CD4-positive, alpha-beta T cell treated with Interleukin-1 beta for 1 hour (primary cell): ENCODE measurements at places on chromosomes 7 and 10.

- no peak for DNase-seq
Observed at GRCh38 chr7:149050941-149051340, 22.6 kb upstream of the PDIA4 start.

- no peak for DNase-seq
Observed at GRCh38 chr7:110573862-110574528, 516.9 kb upstream of the LRRN3 start.

GRCh38 chr7:17646253-17646956 lies 293.9 kb downstream of the SNX13 start:
- no peak for DNase-seq

DNA sequence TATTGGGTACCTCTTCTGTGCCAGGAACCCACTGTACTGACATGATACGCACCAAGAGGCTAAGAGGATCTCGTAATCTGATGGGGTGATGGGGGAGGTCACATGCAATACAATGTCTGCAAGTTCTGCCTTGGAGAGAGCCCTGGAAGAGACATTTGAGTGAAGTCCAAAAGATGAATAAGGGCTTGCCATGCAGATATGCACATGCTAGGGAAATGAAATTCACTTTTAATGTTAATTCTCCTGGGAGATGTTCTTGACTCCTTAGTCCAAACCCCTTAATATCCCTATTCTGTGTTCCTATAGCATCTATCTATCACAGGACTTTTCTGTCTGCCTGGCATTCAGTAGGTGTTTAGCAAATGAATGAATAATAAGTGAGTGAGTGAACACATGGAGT lies 54.0 kb upstream of the GLCCI1 start:
- DNase-seq = no peak

- no peak for DNase-seq
Observed at GRCh38 chr7:100384628-100385294, 11.5 kb downstream of the PILRA start.

DNA sequence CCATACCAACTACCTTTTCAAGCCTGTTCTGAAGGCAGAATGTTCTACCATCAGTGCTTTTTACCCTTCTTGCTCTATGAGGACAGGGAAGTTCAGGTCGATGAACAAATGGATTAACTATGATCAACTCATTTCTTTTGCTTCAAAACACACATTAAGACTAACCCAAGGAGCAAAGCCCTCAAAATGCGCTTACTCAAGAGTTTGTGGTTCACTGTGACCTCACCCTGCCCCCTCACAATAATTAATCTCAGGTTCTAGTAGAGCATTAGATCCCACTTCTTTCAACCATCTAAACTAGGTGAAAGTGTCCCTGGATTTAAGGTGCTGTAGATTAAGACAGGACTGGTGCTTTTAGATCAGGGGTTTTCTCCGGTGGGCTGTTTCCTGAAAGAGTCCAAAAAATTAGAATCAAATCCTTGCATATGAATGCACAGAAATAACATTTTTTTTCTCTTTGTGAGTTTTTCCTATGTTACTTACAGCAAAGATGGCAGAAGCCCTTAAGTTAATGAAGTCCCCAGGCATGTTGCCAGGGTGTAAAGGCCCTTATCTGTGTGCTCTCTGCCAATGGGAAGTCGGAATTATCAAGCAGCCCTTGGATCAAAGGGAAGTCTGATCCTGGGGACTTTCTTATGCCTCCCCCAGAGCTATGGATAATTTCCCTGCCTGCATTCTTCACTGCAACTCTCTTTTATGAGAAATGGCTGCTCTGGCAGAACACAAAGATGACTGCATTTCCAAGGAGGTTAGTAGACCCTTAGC lies 205.5 kb upstream of the STK17A start:
- no peak for DNase-seq

GRCh38 chr10:72746426-72747363 lies 54.8 kb downstream of the MCU start:
- no peak for DNase-seq

- no peak for DNase-seq
Observed at GRCh38 chr7:159128767-159129166, 15.9 kb downstream of the VIPR2 start.

DNA sequence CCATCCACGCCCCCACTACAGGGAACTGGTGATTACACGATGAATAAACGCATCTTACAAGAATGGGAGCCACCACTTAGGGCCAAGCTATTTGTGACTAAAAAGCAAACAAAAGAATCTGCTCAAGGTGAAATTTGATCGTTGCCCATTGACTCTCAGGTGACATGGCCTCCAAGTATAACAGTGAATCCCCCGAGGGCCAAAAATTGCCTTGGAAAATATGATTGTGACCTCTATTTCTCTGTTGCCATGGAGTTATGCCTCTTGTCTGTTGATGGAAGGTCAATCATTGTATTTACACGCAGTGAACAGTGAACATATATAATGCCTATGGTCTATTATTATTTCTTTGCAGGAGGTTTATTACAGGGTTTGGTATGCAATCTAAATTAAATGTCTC lies 282.3 kb downstream of the KLF6 start:
- DNase-seq = no peak

- no peak for DNase-seq
Observed at GRCh38 chr10:68543004-68543918, 15.9 kb upstream of the SLC25A16 start.

- no peak for DNase-seq
Observed at GRCh38 chr10:132558516-132559413, 21.2 kb downstream of the INPP5A start.

GRCh38 chr10:51242393-51242792 lies 168.1 kb downstream of the PRKG1 start:
- DNase-seq = no peak

DNA sequence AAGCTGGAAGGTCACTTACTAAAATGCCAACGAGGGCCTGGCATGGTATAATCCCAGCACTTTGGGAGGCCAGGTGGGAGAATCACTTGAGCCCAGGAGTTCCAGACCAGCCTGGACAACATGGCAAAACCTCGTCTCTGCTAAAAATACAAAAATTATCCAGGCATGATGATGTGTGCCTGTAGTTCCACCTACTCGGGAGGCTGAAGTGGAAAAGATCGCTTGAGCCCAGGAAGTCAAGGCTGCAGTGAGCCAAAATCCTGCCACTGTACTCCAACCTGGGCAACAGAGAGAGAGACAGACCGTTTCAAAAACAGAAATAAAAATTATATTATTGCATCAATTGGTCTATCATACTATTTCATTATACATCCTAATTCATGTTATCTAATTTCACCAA lies 18.1 kb upstream of the FAM53B start:
- DNase-seq = no peak

- DNase-seq = no peak
Observed at GRCh38 chr10:93344691-93345090, 137.4 kb downstream of the MYOF start.

DNA sequence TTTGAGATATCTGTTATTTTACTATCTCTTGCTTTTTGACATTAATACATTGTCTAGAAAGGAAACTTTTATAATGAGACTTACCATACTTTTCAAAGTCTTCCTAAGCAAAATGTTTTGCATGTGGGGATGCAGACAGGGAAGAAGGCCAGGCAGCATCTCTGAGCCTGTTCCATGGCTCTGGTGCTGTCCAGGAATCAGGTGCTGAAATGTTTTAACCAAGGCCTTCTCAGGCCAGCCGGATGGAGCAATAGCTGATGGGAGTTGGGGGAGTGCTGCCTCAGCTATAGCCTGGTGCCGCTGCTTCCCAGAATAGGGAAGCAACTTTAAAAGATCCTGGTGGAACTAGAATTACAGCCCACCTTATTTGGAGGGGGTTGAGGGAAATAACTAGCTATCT lies 38.5 kb downstream of the CRTAC1 start:
- DNase-seq = no peak

- DNase-seq = no peak
Observed at GRCh38 chr7:153675131-153675530, 377.1 kb upstream of the DPP6 start.

DNA sequence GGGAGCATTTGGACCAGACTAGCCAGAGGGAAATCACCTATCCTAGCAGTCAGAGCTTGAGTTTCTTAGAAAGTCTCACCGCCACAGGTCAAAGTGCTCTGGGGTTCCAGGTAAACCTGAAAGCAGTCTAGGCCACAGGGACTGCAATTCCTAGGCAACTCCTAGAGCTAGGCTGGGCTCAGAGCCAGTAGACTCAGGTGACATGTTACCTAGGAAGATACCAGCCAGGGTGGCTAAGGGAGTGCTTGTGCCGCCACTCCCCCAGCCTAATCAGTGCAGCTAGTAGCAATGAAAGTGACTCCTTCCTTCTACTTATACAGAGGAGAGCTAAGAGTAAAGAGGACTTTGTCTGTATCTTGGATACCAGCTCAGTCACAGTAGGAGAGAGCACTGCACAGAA lies 348.7 kb upstream of the HPS1 start:
- DNase-seq = no peak

DNA sequence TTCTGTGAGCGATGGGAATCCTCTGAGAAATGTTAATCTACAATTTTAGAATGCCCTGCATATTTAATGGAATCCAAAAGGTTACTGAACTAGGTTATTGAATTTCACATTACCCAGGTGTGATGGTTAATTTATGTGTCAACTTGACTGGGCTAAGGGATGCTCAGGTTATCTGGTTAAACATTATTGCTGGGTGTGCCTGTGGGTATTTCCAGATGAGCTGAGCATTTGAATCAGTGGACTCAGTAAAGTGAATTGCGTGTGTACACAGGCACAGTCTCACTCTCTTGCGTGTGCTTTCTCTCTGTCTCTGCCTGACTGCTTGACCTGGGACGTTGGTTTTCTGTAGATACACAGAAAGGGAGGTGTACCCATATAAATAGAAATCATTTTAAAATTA lies 21.7 kb downstream of the RNF32 start:
- DNase-seq = no peak

GRCh38 chr7:14125998-14126397 lies 136.5 kb upstream of the ETV1 start:
- DNase-seq = no peak

DNA sequence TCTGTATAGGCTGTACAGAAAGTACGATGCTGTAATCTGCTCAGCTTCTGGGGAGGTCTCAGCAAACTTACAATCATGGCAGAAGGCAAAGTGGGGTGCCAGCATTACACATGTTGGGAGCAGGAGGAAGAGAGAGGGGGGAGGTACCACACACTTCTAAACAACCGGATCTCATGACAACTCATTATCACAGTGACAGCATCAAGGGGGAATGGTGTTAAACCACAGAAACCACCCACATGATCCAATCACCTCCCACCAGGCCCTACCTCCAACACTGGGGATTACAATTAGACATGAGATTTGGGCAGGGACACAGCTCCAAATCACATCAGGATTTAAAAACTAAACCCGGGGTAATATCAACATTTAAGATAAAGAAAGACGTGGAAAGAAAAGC lies 468.8 kb upstream of the AUTS2 start:
- no peak for DNase-seq

DNA sequence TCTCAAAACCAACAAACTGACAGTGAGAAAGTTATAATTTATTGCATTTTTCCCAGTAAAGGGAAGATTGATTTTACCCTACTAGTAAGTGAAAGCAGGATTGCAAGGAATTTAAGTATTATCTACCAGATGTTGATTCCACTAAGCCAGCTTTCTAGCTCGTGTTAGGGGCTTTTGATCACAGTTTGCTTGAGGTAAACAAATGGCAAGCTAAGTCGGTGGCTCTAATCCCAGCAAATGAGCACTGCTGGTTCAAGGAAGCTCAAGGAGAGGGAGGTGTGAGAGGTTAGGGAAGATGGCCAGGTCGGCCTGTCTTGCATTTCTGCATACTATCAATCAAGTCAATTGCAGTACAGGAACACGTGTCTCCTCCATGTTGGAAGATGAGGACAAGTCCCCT lies 448.7 kb upstream of the POM121L12 start:
- DNase-seq = no peak

GRCh38 chr7:72042855-72043254 lies 369.3 kb downstream of the CALN1 start:
- no peak for DNase-seq

- DNase-seq = no peak
Observed at GRCh38 chr7:101124376-101125056, 2.4 kb upstream of the SERPINE1 start.

- no peak for DNase-seq
Observed at GRCh38 chr7:152862856-152863255, 103.3 kb downstream of the ACTR3B start.

DNA sequence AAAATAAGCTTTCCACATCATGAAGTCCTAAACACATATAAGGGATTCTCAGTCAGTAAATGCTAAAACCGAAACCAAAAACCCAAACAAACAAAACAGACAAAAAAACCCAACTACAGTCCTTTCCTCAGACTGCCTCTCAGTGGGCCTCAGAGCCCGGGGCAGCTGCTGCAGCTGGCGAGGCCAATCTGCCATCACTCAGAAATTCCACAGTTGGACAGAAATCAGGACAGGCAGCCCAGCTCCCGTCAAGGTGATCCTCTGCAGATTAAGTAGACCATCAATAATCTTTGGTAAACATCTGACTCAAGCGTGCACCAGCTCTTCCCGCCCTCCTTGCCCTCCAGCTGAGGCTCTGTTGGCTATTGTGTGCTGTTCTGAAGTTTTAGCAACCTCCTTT lies 142.2 kb downstream of the ATXN7L1 start:
- DNase-seq = no peak

- no peak for DNase-seq
Observed at GRCh38 chr7:90850066-90850465, 253.9 kb downstream of the CDK14 start.

- DNase-seq = no peak
Observed at GRCh38 chr7:6628045-6628444, 9.1 kb upstream of the ZNF316 start.

GRCh38 chr10:131193923-131194322 lies 117.6 kb downstream of the TCERG1L start:
- DNase-seq = no peak
